ENCODE measurements at places on chromosomes 3 and 15.

DNA sequence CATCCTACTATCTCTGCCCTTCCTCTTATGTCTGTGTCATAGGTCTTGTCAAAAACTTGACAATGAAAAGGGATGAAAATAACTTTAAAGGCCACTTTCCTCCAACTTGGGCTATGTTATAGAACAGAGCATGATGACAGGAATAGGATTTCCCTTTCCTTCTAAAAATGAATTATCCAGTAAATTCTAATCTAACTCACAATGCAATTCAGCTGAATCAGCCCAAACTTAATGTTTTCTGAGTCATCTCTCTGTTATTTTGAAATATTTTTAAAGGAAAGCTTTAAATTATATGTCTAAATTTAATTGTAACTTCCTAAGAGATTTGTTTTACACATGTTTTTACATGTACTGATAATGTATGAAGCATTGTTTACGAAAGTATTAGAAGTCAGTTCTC lies 258.5 kb downstream of the BBX start:
- DNase-seq: no peak

DNA sequence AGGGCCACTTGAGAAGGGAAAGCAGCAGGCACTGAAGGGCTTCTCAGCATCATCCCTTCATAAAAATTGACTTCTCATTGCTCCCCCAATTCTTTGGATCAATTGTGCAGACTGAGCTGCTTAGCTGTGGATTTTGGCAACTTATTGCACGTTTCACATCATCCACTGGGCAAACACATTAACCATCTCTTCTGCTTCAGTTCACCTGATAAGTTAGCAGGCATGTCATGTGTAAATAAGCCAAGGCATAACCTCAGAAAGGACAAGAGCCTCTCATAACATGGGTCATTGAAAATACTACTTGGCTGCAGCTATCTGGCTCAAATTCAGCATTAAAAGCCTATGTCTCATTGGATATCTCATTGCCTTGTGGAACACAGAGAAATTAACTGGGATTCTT lies 366.5 kb downstream of the LRRC3B start:
- DNase-seq: no peak

- no peak for DNase-seq
These were observed 63.9 kb downstream of the IQSEC1 start for GRCh38 chr3:13009132-13009945.

DNA sequence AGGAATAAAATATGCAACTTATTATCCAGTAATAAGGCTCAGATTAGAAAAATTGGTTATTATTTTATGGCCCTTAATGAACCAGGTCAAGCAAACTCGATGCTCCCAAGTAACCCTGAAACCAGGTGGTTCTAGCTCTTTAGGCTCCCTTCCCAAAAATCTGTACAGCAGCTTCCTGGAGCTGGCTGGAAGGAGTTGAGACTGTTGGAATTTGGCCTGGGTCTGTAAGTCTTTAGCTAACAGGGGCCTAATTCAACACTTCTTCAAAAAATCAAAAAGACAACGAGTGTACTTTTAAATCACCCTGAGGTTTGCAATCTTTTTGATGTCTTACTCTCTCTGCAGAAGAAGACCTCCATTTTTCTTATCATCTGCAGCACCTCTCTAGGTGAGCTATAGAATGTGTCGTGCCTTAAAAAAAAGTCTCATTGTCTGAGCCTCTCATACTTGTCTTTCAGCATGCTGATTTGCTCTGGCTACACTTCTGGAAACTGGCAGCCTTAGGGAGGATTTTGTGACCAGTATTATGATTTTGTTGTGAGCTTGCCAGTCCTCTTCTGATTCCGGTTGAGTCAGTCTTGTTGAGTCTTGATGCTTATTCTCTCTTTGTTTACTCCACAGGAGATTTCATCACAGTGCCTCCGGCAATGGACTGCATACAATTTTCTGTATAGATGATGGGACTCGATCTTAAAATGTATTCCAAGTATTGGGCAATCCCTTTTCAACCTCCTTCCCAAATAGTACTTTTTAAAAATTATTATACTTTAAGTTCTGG lies 235.0 kb upstream of the KBTBD8 start:
- no peak for DNase-seq

DNA sequence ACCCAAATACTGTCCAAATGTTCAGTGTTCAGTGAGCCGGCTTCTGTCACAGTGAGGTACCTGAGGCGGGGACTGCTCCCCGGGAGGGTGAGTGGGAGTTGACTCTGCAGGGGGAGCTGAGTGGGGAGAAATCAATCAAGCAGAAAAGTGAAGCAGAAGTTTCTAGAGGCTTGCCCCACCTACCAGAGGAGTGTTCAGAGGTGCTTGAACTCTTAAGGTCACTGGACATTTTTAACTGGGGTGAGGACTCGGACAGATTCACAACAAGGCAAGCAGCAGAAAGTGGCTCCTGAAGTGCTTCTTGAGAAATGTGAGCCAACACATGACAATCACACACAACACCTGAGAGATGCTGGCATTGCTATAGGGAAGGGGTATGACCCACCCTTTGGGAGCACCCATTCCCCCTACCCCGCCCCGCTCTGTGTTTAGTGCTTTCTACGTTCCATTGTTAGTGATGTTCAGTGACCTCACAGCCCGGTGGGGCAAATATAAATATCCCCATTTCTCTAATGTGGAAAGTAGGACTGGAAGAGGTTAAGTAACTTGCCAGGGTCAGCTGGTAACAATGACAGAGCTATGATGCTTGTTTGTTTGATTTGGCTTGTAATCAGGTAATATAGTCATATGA lies 48.6 kb upstream of the AKAP13 start:
- DNase-seq: no peak

DNA sequence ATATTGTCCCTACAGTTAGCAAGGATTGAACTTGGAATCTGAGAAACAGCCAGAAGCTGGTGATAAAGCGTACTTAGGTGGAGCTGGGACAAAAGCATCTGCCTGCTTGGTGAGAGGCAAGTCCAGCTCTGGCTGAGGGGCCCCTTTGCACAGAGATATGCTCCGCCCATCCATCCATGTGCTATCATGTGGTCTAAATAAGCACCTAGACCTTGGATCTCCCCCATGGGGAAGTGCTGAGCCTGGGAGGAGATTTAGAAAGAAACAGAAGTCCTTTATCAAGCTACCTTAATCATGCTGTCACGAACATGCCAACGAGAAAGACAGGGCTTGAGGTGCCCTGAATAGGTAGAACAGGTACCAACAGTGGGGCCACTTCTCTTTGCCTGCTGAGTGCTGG lies 369.5 kb downstream of the FOXP1 start:
- no peak for DNase-seq

DNA sequence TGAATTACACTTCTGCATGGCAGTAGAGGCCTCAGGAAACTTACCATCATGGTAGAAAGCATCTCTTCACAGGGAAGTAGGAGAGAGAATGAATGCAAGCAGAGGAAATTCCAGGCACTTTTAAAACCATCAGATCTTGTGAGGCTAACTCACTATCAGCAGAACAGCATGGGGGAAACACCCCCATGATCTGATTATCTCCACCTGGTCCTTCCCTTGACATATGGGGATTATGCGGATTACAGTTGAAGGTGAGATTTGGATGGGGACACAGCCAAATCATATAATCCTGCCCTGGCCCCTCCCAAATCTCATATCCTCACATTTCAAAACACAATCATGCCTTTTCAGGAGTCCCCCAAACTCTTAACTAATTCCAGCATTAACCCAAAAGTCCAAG lies 691.1 kb downstream of the SI start:
- no peak for DNase-seq

GRCh38 chr3:187572441-187572840 lies 97.8 kb downstream of the SST start:
- no peak for DNase-seq

DNA sequence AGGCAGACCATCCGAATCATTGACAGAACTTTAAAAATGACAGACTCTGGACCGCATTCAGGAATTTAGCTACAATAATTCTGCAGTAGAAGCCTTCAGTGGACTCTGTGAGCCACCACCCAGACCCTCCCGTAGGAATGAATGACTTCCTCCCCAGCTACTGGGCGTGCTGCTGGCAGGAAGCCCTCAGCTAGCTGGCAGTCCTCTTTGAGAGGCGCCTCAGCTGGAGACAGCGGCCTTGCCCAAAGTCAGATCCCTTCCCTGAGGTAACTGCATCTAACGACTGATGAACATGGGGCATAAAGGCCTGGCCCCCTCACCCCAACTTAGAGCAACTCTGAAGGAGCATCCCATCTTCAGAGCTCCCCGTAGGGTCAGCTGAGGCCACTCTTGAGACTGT lies 25.8 kb downstream of the CRABP1 start:
- DNase-seq: no peak

GRCh38 chr3:75737831-75738493 lies 47.4 kb downstream of the ZNF717 start:
- DNase-seq: no peak

GRCh38 chr3:144148356-144148755 lies 176.7 kb downstream of the DIPK2A start:
- DNase-seq: no peak

DNA sequence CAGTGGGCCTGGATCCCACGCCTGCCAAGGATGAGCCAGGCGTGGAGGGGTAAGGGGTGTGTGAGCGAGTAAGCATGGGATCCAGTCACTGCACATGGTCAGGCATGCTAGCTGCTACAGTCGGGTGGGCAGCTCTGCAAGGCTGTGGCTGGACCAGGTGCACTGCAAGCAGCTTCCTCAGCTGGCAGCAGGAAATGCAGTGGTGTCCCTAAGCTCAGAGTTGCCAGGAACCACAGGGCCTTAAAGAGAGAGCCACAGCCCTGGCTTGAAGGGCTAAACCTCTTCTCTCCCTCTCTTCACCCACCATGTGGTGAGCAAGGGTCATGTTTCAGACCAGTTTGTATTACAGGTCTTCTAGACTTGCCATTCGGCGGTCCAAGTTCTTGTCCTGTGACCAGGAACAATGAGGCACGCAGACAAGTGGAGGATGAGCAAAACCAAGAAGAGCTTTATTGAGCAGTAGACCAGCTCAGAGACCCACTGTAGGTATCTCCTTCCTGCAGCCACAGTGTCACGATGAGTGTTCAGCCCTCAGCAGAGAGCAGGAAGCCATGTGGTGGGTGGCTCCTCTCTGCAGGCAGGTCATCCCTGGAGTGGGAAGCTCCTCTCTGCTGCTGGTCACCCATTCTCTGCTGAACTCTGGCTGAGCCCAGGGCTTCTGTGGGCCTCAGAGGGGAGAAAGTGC lies 511.9 kb downstream of the PYDC2 start:
- no peak for DNase-seq

GRCh38 chr3:58151637-58152036 lies 59.1 kb downstream of the DNASE1L3 start:
- DNase-seq: no peak

- no peak for DNase-seq
These were observed 8.2 kb downstream of the LARP6 start for GRCh38 chr15:70845602-70846360.

DNA sequence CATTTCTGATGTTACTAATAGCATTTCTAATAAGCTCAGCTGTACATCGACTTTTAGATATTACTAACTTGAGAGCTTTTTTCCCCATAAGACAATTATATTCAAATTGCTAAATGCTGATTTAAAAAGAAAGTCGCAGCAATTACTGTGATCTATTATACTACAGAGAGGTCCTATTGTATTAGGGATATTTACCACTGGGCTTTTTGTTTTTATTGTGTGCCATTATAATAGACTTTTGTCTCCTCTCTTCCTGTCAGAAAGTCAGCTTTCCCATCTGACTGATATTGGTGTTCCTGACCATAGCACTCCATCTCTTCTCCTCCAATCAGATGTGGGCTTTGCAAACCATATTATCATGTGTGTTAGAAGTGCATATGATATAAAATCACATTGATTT lies 27.2 kb upstream of the RYR3 start:
- DNase-seq: no peak

- DNase-seq: no peak
These were observed 97.6 kb downstream of the LSM3 start for GRCh38 chr3:14275962-14276909.

GRCh38 chr3:38544926-38545325 lies 48.8 kb downstream of the EXOG start:
- no peak for DNase-seq

DNA sequence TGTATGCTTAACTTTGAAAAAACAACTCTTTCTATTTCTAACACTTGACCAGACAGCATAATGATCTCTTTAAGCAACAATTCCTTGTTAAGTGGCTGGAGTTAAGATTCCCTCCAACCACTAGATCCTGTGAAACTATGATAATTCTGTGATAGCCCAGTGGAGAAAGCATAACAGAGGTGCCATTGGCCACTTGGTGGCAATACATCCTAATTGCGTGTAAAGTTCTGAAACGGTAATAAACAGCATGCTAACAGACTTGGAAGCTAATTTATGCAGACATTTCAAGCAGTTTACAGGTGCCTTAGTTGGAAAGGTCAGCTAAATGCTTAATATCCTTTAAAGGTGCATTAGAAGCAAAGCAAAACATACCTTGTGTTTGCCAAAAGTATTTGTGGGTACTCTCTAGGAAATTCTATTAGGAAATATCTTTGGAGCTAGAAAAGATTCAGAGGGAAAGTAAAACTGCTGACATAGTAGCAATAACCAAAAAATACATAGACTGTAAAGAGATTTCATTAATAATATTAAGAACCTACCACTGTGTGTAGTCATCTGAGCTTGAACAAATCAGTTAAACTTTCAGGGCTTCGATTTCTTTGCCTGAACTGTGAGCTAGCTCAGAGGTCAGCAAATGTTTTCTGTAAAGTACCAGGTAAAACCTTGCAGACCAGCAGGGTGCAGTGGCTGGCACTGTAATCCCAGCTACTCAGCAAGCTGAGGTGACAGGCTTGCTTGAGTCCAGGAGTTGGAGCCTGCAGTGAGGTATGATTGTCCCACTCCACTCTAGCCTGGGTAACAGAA lies 19.0 kb upstream of the CSTA start:
- DNase-seq: no peak

DNA sequence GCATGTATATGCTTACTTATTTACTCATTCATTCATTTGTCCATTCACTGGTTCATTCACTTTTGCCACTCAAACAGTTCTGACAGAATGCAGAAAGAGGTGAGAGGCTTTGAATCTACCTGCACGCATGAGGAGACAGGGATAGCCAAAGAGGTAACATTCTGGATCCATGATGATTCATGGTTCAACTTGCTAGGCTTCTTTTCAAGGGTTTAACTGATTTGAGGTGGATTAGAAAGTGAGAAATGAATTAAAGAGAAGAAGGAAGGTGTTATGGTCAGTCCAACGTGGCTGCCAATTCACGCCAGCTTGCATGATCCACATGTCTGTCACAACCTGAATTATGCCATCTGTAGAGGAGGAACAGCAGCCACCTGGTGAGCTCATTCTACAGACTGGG lies 260.6 kb downstream of the ARRDC4 start:
- no peak for DNase-seq

- peak; percentile 21 for DNase-seq
These were observed at the start of gene FAIM for GRCh38 chr3:138608322-138609135. Gene FAIM, plus strand, starts transcription at chr3:138608771. Its CDS starts 10,956 bp downstream, at chr3:138619727.

- DNase-seq: no peak
These were observed 203.0 kb downstream of the TIGIT start for GRCh38 chr3:114496874-114497273.

GRCh38 chr3:56291244-56291680 lies 177.0 kb downstream of the ERC2 start:
- DNase-seq: no peak

- DNase-seq: no peak
These were observed 98.2 kb downstream of the FBN1 start for GRCh38 chr15:48547286-48547685.

- no peak for DNase-seq
These were observed 5.3 kb downstream of the ARL6IP5 start for GRCh38 chr3:69090021-69090420.

GRCh38 chr3:32492684-32493436 lies 9.8 kb downstream of the CMTM6 start:
- no peak for DNase-seq

- DNase-seq: peak; percentile 20
These were observed 43.6 kb downstream of the RLBP1 start for GRCh38 chr15:89177633-89178306.
